ENCODE measurements at places on chromosomes 5 and 9.
A peak's percentile ranks its signal among the peaks of the same experiment; 100 is the strongest.

- no peak for DNase-seq
These were observed 69.7 kb downstream of the TRIO start for GRCh38 chr5:14212838-14213237.

DNA sequence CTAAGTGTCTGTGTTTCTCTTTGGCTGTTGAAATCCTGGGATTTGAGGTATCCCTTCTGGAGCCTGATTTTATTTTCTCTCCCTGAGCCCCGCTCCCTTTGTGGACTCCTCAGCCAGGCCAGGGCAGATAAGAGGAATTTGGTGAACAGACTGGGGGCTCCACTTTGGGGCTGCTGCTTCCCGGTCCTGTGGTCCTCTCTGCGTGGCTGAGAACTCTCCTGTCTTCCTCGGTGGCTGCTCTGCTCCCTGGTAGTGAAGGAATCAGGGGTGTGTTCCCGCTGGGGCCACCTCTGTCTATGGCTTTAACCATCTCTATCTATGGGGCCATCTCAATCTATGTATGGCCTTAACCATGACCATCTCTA lies 71.7 kb upstream of the SH3PXD2B start:
- DNase-seq = no peak

GRCh38 chr9:103242025-103242424 lies 246.9 kb downstream of the CYLC2 start:
- no peak for DNase-seq

DNA sequence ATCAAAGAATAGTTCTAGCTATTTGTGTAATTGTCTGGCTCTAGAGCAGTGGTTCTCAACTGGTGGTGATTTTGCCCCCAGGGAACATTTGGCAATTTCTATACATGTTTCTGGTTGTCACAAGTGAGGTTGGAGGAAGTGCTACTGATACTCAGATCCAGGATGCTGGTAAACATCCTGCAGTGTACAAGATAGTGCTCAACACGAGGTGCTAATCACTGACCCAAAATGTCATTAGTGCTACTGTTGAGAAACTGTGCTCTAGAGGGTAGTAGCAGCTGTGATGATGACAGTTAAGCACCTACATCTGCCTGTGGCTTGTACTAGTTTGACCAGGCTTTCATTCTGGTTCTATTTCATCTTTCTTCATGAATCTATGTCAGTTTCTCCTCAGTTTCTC lies 22.1 kb downstream of the LRRC19 start:
- no peak for DNase-seq

- peak; percentile 55 for DNase-seq
These were observed 197.0 kb downstream of the SEC61B start for GRCh38 chr9:99419070-99419469.

DNA sequence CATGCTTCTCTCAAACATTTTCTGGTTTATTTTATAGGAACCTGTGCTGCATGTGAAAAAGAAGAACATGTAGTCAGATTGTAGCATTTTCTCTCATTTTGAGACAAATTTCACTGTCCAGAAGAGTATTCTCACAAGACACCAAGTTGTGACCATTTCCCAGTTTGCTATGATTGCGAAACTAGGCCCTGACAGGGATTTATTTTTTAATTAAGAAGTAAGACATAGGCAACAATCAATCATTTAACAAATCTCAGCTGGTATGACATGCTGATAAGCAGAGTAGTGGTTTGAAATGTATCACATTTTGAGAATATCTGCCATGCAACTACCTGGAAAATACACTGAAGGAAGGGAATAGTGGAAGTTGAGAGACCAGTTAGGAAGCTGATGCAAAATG lies 11.6 kb downstream of the OR13C8 start:
- DNase-seq = no peak

DNA sequence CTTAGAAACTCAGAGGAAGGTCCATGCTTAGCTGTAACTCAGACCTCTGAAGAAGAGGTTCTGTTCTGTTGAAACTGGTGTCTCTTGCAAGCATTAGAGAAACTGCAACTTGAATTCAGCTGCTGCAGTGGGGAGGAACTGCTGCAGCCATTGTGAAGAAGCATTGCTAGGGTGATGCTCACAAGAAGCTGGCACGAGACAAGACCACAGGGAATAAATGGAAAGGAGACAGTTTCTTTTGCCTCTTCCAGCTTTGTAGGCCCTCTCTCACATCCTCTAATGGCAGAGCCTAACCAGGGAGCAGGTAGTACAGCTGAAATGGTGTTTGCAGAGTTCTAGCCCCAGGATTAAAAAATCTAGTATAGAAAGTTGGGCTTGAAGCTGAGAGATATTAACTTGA lies 148.0 kb upstream of the DMAC1 start:
- DNase-seq = no peak

GRCh38 chr9:95266649-95267048 lies 50.9 kb downstream of the FANCC start:
- no peak for DNase-seq

DNA sequence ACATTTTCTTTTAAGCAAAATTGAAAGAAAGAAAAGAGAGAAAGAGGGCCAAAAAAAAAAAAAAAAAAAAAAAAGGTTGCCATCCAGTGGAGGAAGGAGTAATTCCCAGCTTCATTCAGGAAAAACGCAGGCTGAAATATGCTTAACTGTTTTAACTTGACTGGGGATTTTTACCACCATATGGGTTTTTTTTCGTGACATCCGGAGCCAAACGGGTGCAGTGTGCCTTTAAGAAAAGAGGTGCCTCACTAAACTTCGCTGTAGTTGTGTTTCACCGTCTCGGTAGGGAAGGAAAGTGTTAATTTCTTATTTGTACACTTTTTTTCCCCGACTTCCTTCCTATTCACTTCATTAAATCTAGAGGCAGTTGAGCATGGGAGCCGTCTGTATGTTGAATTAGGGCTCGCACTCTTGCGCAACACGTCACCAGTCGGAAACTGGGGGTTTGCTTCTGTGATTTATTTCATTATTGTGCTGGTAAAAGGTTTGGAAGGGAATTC lies 143.0 kb downstream of the SMARCA2 start:
- DNase-seq = no peak

DNA sequence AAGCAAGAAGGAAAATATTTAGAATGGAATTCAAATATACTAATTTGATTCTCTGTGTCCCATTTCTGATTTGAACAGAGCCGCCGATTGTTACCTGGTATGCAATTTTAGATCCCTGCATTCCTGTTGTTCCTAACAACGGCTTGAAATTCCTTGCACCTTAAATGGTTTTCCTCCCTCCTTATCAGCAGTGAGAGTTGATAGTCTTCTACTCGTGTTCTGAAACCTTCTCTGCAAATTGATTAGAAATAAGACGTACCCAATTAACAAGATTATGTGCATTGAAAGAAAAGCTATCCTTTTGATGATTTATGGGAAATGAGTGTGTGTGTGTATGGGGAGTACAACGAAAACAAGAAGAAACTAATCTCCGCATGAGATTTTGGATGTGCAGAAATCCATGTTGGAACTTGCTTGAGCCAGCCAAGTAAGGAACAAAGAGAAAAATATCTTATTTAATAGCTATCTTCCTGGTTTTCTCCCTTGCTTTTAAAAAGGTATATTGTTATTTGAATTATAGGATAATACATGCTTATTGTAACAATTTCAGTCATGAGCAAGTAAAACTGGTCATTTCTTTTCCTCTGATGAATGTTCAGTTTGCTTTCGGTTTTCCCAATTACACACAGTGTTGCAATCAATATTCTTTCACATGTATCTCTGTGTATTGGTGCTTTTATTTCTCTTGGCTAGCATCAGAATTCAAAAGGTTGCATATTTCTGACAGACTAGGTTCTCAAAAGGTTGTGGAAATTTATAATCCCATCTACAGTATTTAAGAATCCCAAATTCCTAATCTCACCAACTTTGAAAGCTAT lies 211.1 kb upstream of the ACTBL2 start:
- DNase-seq = no peak

DNA sequence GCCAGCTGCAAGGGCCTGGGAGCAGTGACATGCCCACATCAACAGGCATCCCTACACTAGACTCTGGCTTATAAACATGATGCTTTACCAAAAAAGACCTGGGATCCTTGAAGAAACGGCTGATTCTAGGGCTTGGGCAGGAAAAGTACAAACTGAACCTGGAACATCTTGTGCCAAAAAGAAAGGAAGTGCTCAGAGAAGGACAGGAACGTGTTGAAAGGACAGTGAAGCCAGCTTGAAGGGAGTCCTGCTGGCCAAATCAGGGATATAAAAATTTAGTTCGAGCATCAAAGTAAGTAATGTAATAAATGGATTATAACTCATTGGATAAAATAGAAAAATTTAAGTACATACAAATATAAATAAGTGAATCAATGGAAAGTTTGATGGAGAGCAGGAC lies 58.1 kb downstream of the ALDH7A1 start:
- no peak for DNase-seq

DNA sequence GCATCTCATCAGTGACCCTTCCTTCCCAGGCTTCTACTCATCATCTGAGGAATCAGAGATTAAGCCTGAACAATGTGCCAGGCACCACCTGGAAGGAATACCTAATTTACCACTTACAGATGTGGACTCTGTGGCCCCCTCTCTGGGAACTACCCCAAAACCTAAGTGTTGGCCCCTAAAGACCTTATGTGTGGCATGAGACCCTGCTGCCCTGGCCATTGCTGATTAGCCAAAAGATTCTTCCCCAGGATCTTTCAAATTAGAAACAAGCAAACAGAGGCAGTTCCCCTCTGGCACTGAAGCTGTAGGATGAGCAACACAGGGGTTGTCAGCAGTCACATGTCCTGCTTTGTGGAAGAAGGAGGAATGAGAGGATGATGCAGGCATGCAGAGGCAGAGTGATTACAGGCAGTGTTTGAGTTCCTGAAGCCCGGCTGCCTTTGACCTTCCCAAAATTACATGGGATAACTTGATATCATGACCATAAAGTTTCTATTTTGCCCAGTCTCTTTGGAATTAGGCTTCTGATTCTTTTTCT lies 10.6 kb downstream of the SPINK4 start:
- DNase-seq = no peak

DNA sequence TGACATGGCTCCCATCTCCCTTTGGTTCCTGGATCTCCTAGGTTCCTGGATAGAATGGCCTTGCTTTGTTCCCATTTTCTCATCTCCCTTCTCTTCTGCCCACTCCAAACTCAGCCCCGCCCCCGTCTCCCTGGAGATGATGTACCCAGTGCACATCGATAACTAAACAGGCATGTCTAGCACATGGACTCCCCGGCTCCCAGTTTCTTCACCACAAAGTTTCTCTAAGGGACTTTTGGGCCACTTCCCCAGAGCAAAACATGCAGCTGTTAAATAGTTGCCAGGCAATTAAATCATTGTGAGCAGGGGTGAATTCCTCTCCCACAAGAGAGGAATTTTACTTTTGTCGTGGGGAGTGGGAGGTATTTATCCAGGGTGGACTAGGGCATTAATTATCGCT lies 259.0 kb downstream of the GADD45G start:
- no peak for DNase-seq

DNA sequence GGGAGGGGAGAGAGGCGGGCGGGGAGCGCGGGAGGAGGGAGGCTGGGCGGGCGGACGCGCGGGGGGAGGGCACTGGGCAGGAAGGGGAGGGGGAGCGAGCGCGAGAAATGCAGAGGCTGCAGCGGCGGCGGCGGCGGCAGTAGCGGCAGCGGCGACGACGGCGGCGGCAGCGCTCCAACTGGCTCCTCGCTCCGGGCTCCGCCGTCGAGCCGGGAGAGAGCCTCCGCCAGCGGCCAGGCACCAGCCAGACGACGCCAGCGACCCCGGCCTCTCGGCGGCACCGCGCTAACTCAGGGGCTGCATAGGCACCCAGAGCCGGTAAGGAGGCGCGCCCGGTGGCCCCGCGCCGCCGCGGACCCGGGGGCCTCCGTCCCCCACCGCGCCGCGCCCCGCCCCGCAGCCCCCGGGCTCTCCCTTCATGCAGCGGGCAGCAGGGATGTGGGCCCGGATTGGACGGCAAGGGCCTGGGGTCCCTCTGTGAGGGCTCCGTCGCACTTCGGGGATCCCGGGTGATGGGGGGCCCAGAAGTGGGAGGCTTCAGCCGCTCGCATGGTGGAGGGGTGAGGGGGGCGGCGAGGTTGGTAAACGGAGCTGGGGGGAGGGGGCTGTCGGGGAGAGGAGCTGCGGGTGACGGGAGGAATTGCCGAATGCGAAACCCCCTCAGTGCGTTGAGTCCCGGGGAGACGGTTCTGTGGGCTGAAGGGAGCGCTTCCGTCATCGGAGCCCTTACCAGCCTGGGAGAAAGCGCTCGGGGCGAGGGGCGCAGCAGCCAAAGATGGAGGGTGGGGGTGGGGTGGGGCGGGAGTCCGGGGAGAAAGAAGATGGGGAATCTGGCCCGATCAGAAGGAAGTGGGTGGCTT lies at the start of gene BASP1:
Gene BASP1 (plus strand): TSS at position 139 of the 860 bp plus-strand sequence. CDS start 57,586 bp downstream, outside the sequence.
- no peak for DNase-seq

DNA sequence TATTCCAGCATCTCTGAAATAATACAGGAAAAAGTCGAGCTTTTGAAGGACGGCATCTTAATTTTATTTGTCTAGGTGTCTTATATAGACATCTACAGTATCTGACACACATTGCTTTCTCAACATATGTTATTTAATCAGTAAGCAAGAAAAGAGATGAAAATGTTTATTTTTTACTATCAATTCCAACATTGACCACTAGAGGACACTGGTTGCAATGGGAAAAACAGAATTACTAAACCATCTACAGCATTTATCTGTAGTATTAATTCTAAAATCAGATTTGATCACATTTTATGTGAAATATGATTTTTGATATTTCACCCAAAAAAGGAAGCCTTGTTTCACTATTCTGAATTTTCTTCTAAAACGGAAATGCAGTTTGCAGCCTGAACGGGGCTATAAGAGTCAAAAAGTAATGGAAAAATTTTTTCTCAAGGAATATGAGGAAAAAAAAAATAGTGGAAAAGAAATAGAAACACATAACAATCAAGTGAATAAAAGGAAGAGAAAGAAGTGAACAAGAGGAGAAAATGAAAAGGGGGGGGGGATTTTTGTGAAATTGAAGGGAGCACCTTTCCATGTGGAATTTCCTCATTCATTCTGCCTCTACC lies 98.6 kb downstream of the OSTF1 start:
- peak; percentile 77 for DNase-seq

DNA sequence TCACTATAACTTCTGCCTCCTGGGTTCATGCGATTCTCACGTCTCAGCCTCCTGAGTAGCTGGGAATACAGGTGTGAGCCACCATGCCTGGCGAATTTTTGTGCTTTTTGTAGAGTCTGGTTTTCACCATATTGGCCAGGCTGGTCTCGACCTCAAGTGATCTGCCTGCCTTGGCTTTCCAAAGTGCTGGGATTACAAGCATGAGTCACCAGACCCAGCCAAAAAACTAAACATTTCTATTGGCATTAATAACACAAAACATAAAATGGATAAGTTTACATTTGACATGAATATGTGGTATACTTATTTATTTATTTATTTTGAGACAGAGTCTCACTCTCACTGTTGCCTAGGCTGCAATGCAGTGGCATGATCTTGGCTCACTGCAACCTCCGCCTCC lies 13.6 kb upstream of the REEP5 start:
- no peak for DNase-seq

- DNase-seq = no peak
These were observed 2177.9 kb upstream of the C9orf72 start for GRCh38 chr9:29751226-29751625.

- no peak for DNase-seq
These were observed 66.8 kb downstream of the PLPP1 start for GRCh38 chr5:55467862-55468551.

- peak; percentile 90 for DNase-seq
These were observed 7.9 kb downstream of the GABRP start for GRCh38 chr5:170791325-170791954.
